ENCODE measurements at places on chromosomes 6 and 20. TPM values are rescaled to one million over a fixed set of nuclear protein-coding genes. Genes with fewer than 3 reads are reported as not detected.

Gene RPS6KA2
- total RNA-seq, result 71.5 TPM

Gene NCOA3
- 59.2 TPM for total RNA-seq

DNA sequence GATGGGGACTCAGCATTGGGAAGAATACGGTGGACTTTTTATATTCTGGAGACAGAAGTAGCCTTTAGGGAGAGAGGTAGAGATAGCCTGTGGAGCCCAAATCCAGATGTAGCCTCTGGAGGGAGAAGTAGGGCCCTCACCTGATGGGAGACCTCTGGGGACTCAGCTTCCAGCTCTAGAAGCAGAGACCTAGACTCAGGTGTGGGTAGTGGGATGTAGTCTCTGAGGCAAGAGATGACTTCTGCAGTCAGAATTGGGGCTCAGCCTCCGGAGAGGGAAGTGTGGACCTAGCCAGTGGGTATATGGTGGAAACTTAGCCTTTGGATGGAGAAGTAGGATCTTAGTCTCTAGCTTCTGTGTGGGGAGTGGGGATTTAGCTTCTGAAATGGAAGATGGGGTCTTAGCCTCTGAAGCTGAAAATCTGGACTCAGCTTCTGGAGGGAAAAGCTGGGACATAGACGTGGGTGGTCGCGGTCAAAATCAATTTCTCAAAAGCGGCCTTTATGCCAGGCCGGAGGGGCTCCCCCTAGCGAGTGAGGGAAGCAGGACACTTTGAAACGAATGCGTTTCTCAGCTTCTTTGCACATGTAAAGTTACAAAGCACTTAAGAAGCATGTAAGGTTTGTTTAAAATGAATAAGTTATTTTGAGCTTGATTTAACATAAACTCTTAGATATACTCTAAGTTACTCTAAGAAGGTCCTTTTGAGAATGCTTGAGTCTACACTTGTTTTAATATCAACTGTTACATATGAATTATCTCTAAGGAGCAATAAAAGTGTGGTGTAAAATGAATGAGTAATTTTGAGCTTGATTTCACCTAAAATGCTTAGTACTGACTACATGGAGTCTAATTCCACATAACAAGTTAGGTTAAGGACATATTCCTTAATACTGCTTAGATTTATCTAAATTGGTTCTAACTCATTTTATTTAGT, 12.9 kb upstream of the ZNF343 start:
- DNase-seq, result peak; percentile 32

DNA sequence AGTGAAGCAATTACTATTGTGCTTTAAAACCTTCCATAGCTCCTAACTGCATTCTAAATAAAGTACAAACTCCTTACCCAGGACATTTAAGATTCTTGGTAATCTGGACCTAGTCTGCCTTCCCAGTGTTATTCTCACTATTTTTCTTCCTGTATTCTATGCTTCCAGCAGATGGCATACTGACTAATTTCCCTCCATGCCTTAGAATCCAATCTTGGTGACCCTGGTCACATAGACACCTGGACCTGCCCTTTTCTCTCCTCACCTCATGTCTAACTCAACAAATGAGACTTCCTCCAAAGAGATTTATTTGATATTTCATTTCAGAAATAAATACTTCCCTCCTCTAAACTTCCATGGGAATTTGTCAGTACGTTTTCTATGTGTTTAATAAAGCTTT, 25.8 kb downstream of the ROS1 start:
- DNase-seq, result no peak

Data from uterus (tissue), 4 donors.